IMR-90 (cell line): ENCODE measurements at places on chromosomes 1 and 21. TPM values are rescaled to one million over a fixed set of nuclear protein-coding genes. Genes with fewer than 3 reads are reported as not detected.

GRCh38 chr21:17742181-17742580, 77.0 kb downstream of the C21orf91 start:
- no peak for DNase-seq

DNA sequence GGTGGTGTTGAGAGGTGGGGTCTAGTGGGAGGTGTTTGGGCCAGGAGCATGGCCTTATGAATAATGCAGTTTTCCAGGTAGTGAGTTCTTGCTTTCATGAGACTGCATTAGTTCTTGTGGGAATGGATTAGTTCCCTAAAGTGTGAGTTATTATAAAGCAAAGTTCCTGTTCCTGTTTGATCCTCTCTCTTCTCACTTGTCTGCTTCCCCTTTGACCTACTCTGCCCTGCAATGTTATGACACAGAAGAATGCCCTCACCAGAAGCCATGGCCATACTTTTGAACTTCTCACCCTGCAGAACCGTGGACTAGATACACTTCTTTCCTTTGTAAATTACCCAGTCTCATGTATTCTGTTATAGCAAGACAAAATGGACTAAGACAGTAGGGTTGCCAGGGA, 53.6 kb downstream of the MAP3K7CL start:
- no peak for DNase-seq

GRCh38 chr1:63937461-63938022, 163.7 kb downstream of the ROR1 start:
- DNase-seq = no peak

GRCh38 chr1:110874324-110875215, 1.6 kb downstream of the CD53 start:
- no peak for DNase-seq

DNA sequence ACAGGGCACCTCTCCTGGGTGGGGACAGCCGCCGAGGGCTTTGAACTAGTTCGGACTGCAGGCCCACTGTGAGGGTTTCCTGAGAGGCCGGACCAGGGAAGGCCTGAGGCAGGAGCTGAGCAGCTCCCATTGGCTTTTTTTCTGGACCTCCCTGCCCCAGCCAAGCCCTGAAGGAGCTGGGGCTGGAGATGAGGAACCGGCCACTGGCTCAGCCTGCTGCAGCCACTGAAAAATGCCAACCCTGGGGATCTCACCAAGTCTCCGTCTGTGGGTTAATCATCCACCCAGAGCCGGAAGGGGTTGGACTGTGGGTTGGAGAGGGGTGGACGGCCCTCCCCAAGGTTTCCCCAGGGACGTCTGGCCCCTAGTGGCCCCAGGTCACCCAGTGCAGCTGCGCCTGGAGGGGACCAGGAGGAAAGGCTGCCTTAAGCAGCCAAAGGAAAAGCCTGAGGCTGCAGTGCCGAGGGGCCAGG, 2.5 kb downstream of the VWA1 start:
- no peak for DNase-seq

DNA sequence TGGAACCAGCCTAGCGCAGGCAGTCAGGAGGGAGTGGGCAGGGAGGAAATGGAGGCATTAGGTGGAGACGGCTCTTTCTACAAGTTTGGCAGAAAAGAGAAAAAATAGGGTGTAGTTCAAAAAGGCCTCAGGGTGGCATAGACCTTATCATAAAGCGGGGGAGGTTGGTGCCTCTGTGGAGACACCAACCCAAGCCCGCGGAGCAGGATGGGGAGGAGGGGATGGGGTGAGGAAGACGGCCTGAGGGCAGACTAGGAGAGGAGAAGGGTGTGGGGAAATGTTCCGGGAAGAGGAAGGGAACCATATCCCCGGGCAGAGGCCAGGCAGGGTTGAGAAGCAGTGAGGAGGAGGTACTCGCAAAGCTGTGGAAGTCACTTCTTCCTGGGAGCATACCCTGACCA, 17.4 kb upstream of the SHE start:
- DNase-seq = no peak

DNA sequence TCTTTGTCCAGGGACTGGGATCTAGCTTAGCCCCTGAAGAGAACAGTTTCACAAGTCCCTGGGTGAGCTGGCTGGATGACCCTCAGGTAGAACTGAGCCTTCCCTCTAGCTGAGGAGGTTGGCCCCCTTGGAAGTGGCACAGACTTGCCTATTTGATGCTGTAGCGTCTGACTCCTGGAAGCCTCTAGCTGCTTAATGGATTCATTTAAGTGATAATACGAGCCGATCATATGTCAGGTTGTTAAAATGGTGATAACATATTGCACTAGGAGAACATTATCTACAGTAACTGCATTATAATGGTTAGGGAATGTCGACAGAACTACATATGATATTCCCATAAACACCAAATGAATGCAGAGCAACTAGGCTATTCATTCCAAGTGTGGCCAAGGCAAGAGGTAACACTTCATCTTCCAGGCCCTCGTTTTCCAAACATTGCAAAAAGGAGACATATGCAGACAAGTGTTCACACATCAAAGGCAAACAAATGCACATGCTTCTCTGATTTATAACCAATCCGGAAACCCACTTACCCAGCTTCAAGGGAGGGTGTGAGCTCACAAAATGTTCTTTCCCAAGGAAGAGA, 340.1 kb upstream of the PLXNA2 start:
- no peak for DNase-seq

Gene NEGR1
- total RNA-seq = 9.1 and 13.1 TPM in 2 replicates

Gene TMPRSS3
- total RNA-seq = not detected in 2 replicates

Gene REG4
- not detected in 2 replicates for total RNA-seq
